Urinary bladder (tissue), 4 donors: ENCODE measurements at places on chromosomes 13 and 19. TPM values are rescaled to one million over a fixed set of nuclear protein-coding genes. Genes with fewer than 3 reads are reported as not detected.

Gene PSG3
- total RNA-seq: not detected

Gene SLC25A41
- total RNA-seq: not detected

Gene PRKD2
- total RNA-seq: 12.1 TPM

Gene ZNF625
- 26.9 TPM for total RNA-seq

Gene SHD
- total RNA-seq: 3.6 TPM

Gene TMEM238
- not detected for total RNA-seq

Gene PLA2G4C
- total RNA-seq: 10.5 TPM

Gene PSG1
- total RNA-seq: not detected

Gene NCCRP1
- 1.1 TPM for total RNA-seq

Gene QPCTL
- total RNA-seq: 2.4 TPM

Gene ONECUT3
- total RNA-seq: not detected

Gene C5AR2
- 0.85 TPM for total RNA-seq

Gene ZNF549
- total RNA-seq: 14.8 TPM

Gene RHPN2
- 3.5 TPM for total RNA-seq

Gene RFPL4A
- total RNA-seq: 0.58 TPM

Gene FGF9
- total RNA-seq: 13.8 TPM

Gene SIGLECL1
- total RNA-seq: not detected

Gene PGLYRP2
- not detected for total RNA-seq

Gene S1PR4
- 0.74 TPM for total RNA-seq

Gene ZNF530
- total RNA-seq: 4.0 TPM

Gene ICAM4
- 2.6 TPM for total RNA-seq

Gene ZNF324B
- 6.6 TPM for total RNA-seq

Gene CEACAM3
- total RNA-seq: not detected

Gene ITGBL1
- total RNA-seq: 8.5 TPM

Gene ZBTB45
- total RNA-seq: 3.3 TPM
